ENCODE measurements at places on chromosomes 3 and 15.

- DNase-seq: no peak
Observed at GRCh38 chr3:22887664-22888291, 315.3 kb upstream of the UBE2E2 start.

DNA sequence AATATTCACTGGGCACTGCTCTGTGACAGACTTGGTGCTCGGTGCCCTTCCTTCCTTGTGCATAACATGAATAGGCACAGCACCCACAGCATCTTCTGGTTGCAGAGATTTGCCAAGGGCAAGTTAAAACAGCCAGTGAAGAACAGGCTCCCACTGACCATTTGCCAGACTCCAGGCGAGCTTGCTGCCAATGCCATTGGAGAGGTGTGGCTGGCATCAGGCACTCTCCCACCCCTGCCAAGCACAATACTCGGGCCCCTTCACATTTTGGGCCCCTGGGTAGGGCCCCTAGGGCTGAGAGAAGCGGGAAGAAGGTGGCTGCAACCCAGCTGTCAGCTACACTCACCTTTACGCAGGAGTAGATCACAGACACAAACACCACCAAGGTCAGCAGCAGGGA lies 112.1 kb downstream of the SEC22A start:
- DNase-seq: no peak

- no peak for DNase-seq
Observed at GRCh38 chr3:13236557-13237173, 163.4 kb upstream of the IQSEC1 start.

DNA sequence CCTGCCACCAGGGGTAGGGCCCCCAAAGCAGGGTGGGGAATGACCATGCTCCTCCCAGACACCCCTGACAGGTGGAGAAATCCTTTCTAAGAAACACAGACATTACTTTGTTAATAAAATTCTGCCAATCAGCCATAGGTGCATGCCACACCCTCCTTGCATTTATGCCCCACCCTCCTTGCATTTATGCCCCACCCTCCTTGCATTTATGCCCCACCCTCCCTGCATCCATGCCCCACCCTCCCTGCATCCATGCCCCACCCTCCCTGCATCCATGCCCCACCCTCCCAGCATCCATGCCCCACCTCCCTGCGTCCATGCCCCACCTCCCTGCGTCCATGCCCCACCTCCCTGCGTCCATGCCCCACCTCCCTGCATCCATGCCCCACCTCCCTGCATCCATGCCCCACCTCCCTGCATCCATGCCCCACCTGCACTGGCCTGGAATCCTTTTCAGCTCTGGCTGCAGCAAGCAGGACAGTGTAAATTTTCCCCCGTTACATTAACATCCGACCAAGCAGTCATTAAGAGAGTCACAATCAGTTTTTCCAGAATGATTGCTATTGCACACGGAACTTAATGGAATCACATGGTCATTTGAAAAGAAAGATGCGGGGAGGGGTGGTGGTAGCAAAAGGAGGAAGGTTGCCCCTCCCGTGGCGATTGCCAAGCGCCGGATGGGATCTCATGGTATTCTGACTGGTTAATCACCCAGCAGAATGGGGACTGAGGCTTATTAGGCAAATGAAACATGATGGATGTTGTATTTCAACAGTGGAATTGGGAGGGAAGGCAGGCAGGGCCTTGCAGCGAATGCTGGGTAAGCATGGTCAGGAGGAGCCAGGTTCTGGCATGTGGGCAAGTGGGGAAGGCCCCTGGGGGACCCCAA lies 91.2 kb downstream of the TLE3 start:
- no peak for DNase-seq

DNA sequence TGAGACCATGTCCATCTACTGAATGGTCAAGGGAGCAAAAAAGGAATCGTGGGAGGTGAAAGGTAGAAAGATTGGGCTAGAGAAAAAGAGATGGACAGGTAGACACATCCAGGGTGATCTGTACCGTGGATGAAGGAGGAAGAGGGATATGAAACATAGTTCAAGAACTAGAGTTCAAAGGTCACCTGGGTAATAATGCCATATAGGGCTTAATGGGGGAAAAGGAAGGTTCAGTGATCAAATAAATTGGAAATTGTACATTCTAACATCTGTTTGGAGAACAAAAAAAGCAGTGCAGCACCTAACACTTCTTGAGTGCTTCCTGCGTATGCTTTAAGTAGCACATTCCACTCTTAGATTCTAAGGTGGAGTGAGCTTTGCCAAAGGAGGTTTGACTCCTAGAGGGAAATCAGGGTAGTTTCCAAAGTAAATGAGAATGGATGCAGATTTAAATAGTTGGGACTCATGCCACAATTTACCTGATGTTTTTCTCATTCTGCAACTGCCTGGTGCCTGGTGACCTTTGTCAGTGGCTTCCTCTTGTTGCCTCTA lies 46.6 kb downstream of the MITF start:
- DNase-seq: no peak

DNA sequence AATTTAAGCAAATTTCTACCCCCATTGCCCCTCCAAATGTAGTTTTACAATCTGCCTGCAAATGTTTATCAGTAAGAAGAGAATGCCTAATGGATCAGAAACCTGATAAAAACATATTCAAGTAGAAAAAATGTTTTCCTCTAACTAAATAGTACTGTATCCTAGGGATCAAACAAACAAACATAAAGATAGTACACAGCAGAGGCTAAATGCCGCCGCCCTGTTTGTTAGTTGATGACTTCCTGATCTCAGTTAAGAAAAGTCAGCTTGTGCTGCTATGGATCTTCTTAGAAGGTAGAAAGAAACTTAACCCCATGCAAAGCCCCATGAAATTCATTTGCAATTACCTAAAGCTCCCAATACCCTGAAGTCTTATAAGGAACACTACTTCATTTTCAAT lies 387.3 kb upstream of the THBS1 start:
- no peak for DNase-seq

GRCh38 chr3:177624528-177625495 lies 427.5 kb upstream of the TBL1XR1 start:
- no peak for DNase-seq

DNA sequence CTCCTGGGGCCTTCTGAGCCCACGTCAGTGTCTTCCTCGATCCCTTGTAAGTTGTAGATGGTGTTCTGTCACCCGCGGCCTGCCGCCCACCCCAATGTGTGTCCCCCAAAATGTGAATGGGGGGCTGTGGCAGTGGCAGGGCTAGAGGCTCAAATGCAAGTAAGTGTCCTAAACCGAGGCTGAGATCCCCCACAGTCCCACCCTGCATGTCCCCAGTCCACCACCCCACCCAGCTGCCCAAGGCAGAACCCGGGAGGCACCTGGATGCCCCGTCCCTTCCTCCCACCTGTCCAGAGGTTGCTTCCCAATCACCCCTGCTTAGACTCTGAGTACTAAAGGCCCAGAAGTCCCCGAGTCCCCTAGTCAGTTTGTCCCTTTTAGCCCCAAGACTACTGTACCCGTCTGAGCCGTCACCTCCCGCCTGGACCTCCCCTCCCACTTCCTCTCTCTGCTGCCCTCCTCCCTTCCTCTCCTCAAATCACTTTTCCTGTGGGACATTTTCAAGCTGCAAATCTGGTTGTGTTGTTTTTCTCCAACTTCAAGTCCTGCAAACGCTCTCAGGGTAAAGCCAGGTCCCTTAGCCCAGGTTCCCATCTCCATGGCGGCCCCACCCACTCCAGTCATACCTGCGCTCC lies 11.8 kb upstream of the PLXND1 start:
- DNase-seq: no peak

GRCh38 chr3:64900617-64901521 lies 213.1 kb upstream of the ADAMTS9 start:
- no peak for DNase-seq
